CD4-positive, alpha-beta T cell treated with Interleukin-21 for 1 hour (primary cell): ENCODE measurements at places on chromosomes 6 and 20.

- DNase-seq, result no peak
These were observed 43.4 kb upstream of the RNF144B start for GRCh38 chr6:18343741-18344140.

- no peak for DNase-seq
These were observed 10.5 kb upstream of the TBX18 start for GRCh38 chr6:84774985-84775284.

DNA sequence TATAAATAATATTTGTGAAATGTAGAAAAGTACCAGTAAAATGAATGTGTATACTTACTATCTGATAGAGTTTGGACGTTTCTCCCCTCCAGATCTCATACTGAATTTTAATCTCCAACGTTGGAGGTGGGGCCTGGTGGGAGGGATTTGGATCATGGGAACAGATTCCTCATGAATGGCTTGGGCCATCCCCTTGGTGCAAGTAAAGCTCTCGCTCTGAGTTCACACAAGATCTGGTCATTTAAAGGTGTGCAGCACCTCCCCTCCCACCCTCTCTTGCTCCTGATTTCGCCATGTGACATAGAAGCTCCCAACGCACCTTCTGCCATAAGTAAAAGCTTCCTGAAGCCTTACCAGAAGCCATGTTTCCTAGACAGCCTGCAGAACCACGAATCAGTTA, 219.0 kb downstream of the HACE1 start:
- no peak for DNase-seq

DNA sequence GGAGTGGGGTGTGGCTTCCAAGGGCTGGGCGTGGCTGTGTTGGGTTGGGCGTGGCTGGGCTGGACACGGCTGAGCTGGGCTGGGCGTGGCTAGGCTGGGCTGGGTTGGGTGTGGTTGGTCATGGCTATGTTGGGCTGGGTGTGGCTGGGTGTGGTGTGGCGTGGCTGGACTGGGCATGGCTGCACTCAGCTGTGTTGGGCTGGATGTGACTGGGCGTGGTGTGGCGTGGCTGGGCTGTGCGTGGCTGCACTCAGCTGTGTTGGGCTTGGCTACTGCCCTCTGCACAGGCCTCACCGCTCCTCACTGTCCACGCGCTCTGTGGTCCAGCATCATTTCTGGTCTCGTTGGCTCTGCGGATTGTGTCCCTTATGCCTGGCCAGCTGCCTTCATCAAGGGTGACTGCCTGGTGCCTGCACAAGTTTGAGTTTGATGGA, 43.5 kb upstream of the SLCO4A1 start:
- no peak for DNase-seq

DNA sequence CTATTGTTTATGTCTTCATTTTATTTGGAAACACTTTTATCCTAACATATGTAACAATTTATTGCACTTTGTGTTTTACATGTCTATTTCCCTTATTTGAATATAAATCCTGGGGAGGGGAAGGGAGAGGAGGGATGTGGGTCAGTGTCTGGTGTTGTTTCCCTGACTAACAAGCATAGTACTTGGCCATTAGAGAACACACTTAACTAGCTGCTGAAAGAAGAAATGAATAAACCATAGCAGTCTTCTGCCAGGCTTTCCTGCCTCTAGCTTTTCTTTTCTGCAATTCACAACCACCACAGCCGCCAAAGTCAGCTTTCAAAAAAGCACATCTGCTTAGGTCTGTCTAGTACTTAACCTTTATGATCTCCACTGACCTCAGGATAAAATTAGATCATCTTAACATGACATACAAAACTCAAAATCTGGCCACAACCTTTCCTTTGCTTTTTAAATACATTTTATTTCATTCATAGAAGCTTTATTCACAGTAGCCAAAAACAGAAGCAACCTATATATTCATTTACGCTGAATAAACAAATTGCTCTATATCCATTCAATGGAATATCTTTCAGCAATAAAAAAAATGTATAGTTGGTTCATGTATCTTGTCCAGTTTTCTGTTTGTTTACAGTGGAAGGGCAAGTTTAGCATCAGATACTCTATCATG, 16.3 kb downstream of the PDSS2 start:
- no peak for DNase-seq

DNA sequence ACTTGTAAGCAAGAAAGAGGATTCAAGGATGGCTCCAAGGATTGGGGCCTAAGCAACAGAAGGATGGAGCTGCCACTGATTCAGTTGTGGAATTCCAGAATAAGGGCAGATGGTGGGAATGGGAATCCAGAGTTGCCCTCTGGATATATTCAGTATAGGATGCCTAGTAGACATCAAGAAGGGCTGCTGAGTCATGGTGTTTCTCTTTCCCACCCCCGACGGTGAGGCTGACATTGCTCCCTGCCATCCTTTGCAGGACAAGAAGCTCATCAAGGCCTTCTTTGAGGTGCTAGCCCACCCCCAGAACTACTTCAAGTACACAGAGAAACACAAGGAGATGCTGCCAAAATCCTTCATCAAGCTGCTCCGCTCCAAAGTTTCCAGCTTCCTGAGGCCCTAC, 11.2 kb upstream of the ZNF76 start:
- no peak for DNase-seq

- DNase-seq, result no peak
These were observed 237.5 kb upstream of the RSPO3 start for GRCh38 chr6:126880964-126881363.

GRCh38 chr20:18005170-18005989, 36.6 kb downstream of the MGME1 start:
- no peak for DNase-seq

DNA sequence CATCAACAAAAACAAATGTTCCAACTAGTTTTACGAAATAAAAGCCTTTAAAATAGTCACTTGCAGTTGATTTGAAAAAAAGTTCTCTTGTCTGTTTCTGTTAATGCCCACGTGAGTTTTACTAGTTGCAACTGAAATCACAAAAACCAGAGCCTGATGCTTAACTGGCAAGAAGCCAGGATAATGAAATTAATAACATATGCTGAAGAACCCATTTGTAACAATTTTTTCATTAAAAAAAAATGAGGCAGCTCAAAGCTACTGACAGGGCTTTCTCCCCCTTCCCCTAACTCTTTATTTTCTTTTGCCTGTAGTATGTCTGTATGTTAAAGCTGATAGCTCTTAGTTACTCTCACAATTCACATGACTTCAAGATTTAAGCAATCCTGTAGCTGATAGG, 132.7 kb upstream of the EYA4 start:
- no peak for DNase-seq

DNA sequence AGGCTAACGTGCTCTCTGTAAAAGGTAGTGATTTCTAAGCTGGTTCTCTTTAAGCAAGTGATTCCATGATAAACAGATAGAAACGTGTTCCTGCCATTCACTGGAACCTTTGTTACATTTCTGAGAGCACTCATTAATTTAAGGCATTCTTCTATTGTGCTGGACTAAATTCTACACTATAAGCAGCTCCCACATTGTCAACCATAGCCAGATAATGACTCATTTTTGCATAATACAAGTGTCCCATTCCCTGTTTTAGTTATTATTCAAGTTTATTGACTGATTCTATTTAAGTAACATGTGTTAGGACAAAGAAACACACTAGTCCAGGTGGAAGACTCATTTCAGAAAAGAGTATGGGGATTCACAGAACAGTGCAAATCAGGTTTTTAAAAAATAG, 13.5 kb upstream of the XRN2 start:
- DNase-seq, result no peak

- DNase-seq, result no peak
These were observed 34.9 kb upstream of the TFAP2A start for GRCh38 chr6:10449751-10450150.

DNA sequence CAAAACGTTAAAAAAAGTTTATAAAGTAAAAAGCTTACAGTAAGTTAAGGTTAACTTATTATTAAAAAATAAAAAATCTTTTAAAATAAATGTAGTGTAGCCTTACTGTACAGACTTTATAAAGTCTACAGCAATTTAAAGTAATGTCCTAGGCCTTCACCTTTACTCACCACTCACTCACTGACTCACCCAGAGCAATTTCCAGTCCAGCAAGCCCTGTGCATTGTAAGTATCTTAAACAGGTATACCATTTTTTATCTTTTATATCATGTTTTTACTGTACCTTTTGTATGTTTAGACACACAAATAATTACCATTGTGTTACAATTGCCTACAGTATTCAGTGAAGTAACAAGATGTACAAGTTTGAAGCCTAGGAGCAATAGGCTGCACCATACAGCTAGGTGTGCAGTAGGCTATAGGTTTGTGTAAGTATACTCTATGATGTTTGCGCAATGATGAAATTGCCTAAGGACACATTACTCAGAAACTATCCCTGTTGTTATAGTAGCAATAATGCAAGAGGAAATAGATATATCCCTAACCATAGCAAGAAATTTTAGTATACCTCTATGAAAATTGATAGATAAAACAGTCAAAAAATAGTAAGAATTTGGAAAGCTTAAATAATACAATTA, 39.5 kb downstream of the FBXO5 start:
- no peak for DNase-seq

- peak; percentile 72 for DNase-seq
These were observed 42.6 kb downstream of the UQCC2 start for GRCh38 chr6:33668914-33669313.

GRCh38 chr6:11221623-11222384, 10.7 kb downstream of the NEDD9 start:
- DNase-seq, result no peak

- DNase-seq, result no peak
These were observed 332.0 kb downstream of the HAO1 start for GRCh38 chr20:7608250-7608649.

DNA sequence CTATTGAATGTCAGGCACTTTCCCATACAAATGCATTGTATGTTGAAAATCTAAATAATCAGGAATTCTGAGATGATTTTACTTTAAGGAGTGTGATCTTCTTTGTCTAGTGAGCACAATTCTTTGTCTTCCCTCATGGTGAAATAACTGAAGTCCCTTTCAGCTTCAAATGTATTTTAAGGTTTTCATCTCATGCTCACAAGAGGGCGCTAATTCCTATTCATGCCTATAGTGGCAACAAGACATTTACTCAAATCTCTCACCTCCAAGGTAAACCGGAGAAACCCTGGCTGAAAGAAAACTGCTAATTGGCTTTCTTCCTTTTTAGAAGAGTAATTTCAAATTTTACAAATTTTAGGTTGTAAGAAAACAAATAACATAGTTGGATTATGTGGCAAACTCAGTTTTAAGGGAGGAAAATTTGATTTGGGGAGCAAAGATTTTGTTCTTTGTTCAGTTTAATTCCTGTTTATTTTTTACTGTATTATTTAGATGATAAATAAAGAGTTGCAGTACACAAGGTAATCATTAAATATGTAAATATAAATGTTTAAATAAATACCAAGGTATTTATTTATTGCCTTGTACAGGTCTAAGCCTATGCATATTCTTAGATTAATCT, 69.1 kb downstream of the SLC35F1 start:
- peak; percentile 47 for DNase-seq

GRCh38 chr20:25272223-25273000, 24.5 kb downstream of the PYGB start:
- DNase-seq, result no peak

DNA sequence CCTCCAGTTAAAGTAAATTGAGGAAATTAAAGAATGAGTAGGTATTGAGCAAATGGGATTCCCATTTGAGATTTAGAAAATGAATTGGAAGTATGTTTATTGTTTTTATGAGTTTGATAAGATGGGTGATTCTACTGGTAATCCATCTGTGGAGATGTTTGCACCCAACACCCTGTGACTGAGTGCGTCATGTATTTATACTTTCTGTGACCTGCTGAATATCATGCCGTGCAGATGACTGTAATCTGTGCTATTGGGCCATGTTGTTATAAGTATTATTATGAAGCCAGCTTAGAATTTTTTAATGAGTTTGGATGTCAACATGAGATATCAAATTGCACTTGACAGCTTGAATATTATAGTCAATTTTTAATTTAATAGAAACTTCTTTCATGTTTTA, 17.7 kb downstream of the FAM83B start:
- DNase-seq, result no peak

- DNase-seq, result no peak
These were observed 102.3 kb downstream of the DLL1 start for GRCh38 chr6:170188571-170189001.

- DNase-seq, result no peak
These were observed 19.5 kb downstream of the TMEM151B start for GRCh38 chr6:44289726-44290260.

- no peak for DNase-seq
These were observed 50.7 kb upstream of the INSM1 start for GRCh38 chr20:20317195-20317594.

DNA sequence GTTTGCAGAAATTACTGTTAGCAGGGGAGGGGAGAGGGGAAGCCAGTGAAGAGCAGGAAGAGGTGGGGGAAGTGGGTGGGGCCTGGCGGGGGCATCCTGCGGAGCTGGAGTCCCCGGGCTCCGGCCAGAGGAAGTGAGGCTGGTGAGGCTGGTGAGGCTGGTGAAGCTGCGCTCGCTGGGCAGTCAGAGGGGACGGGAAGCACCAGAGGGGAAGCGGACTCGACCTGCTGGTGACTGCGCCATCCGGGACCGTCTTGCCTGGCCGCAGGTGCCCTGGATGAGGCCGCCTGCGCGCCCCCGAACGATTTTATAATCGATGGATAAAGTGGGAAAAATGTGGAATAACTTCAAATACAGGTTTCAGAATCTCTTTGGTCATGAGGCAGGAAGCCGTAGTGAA, 635.3 kb upstream of the MARCKS start:
- DNase-seq, result no peak

GRCh38 chr20:37295595-37295994, 6.1 kb downstream of the MANBAL start:
- DNase-seq, result no peak

GRCh38 chr6:62367601-62368000, 81.6 kb upstream of the KHDRBS2 start:
- DNase-seq, result no peak

DNA sequence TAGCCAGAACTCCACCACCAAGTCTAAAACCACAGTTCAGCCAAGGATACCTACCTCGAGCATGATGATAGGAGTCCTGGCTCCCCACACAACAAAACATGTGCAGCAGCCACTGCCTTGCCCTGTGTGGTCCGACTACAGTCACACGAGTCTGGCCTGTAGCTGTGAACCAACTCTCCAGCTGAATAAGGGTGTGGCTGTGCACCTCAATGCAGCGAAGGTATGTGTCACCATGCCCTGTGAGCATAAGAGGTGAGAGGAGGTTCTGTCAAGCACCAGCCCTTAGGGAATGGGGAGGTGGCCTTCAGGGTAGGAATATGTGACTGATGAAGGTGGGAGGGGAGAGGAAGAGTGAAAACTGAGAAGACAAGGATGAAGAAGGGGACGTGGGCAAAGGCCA, 16.7 kb upstream of the KHDC1L start:
- no peak for DNase-seq

GRCh38 chr6:26553635-26554446, 15.7 kb downstream of the HMGN4 start:
- peak; percentile 92 for DNase-seq

DNA sequence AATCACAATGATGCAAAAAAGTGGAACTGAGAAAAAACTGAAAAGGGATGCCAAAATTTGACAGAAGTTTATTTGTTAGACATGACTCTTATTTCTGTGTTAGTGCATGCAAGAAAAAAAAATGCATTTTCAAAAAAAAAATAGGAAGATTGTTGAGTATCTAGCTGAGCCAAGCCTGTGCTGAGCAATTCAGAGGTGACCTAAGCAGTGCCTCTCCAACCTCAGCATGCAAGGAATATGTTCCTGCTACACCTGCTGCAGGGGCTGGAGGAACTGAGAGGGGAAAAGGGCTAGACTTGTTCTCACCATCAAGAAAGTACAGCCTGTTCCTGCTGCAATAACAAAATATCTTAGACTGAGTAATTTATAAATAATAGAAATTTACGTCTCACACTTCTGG, 24.0 kb downstream of the BPIFA2 start:
- DNase-seq, result no peak
